ENCODE measurements at places on chromosomes 13 and 19. TPM values are rescaled to one million over a fixed set of nuclear protein-coding genes. Genes with fewer than 3 reads are reported as not detected.

GRCh38 chr19:23283925-23284324 lies 33.7 kb upstream of the ZNF724 start:
- peak; percentile 47 for DNase-seq
- H3K36me3 ChIP-seq: no peaks in the 10 kb centered on the region
- no peak overlapping the region for H3K27ac ChIP-seq
- peaks cover 15% of the 10 kb centered on the region for H3K4me1 ChIP-seq
- peaks cover 3% of the 10 kb centered on the region for H3K27me3 ChIP-seq

DNA sequence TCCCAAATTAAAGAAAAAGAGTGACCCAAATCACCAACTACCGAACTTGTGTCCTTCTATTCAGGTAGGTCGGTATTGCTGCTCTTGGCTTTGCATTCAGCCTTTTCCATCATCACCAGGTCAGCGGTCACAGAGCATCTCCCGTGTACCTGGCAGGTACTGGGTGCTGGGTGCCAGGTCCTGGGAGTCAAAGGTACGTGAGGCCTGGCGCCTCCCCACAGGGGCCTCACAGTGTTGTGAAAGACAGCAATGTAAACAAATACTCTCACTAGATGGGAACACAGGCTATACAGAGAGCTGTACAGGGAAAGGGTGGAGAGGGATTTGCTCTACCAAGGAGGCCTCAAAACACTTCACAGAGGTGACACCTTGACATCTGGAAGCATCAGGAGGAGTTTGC lies 86.7 kb downstream of the ZIC5 start:
- no peak overlapping the region for H3K4me3 ChIP-seq
- no peak for DNase-seq
- no peaks in the 10 kb centered on the region for H3K27me3 ChIP-seq
- H3K4me1 ChIP-seq: no peaks in the 10 kb centered on the region
- no peaks in the 10 kb centered on the region for H3K36me3 ChIP-seq
- H3K27ac ChIP-seq: no peak overlapping the region

DNA sequence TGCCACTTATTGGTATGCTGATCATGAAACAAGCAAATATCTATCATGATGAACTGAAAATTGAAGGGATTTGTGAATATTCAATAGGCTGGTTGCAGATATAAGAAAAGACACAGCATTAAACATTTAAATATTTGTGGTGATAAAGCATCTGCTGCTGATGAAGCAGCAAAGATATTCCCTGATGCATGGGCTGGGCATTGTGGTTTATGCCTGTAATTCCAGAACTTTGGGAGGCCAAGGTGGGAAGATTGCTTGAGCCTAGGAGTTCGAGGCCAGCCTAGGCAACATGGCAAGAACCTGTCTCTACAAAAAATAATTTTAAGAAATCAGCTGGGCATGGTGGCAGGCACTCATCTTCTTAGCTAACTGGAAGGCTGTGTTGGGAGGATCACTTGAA lies 54.5 kb downstream of the GPR180 start:
- no peak overlapping the region for H3K27ac ChIP-seq
- DNase-seq: no peak
- no peak overlapping the region for H3K4me3 ChIP-seq
- no peaks in the 10 kb centered on the region for H3K4me1 ChIP-seq
- no peaks in the 10 kb centered on the region for H3K36me3 ChIP-seq

DNA sequence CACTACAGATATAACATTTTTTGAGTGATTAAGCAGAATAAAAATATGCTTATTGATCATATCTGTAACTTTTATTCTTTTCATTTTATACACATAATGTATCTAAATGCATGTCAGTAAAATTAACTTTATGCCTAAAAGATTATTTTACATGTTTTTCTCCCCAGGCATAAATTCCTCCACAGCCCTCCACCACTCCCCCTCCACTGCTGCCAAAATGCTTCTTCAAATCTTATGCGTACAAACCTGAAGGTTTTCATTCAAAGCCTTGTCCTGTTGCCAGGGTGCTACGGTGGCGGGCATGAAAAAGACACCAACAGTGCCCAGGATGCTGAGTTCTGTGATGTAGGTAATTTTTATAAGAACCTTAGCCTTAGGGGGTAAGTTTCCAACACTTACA lies 52.9 kb downstream of the PARP4 start:
- no peak overlapping the region for H3K27ac ChIP-seq
- H3K4me3 ChIP-seq: no peak overlapping the region
- H3K27me3 ChIP-seq: no peaks in the 10 kb centered on the region
- no peak for DNase-seq

- H3K4me3 ChIP-seq: no peak overlapping the region
- H3K27ac ChIP-seq: no peak overlapping the region
- H3K4me1 ChIP-seq: no peaks in the 10 kb centered on the region
- H3K36me3 ChIP-seq: no peaks in the 10 kb centered on the region
- no peaks in the 10 kb centered on the region for H3K27me3 ChIP-seq
- DNase-seq: no peak
Measured at GRCh38 chr19:55698256-55698655, 23.2 kb downstream of the EPN1 start.

- H3K27ac ChIP-seq: no peak overlapping the region
- H3K4me1 ChIP-seq: peaks cover 6% of the 10 kb centered on the region
- no peaks in the 10 kb centered on the region for H3K27me3 ChIP-seq
- DNase-seq: no peak
- H3K36me3 ChIP-seq: peaks cover 15% of the 10 kb centered on the region
Measured at GRCh38 chr13:49569993-49570689, 15.2 kb downstream of the RCBTB1 start.

DNA sequence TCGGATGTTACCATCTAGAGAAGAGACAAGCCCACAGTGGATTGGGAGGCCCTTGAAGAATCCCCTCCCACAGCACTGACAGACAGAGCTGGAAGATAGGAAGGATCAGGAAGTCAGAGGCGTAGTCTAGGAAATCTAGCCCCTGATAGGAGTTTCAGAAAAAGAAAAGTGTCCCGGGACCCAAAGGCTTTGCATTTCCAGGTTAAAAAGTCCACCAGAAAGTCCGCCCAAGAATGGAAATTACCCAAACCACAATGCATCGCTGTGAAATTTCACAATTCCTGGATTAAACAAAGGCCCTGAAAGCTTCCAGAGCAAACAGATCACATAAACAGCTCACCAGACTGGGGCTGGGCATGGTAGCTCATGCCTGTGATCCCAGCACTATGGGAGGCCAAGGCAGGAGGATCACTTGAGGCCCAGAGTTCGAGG lies 146.9 kb downstream of the KDM4B start:
- H3K4me3 ChIP-seq: no peak overlapping the region
- H3K36me3 ChIP-seq: peaks cover 37% of the 10 kb centered on the region
- H3K27me3 ChIP-seq: no peaks in the 10 kb centered on the region
- H3K27ac ChIP-seq: no peak overlapping the region
- peaks cover 3% of the 10 kb centered on the region for H3K4me1 ChIP-seq

- DNase-seq: no peak
- no peaks in the 10 kb centered on the region for H3K36me3 ChIP-seq
- H3K27me3 ChIP-seq: peaks cover 1% of the 10 kb centered on the region
- H3K4me1 ChIP-seq: no peaks in the 10 kb centered on the region
- no peak overlapping the region for H3K4me3 ChIP-seq
Measured at GRCh38 chr13:74662905-74663304, 528.7 kb upstream of the KLF12 start.

DNA sequence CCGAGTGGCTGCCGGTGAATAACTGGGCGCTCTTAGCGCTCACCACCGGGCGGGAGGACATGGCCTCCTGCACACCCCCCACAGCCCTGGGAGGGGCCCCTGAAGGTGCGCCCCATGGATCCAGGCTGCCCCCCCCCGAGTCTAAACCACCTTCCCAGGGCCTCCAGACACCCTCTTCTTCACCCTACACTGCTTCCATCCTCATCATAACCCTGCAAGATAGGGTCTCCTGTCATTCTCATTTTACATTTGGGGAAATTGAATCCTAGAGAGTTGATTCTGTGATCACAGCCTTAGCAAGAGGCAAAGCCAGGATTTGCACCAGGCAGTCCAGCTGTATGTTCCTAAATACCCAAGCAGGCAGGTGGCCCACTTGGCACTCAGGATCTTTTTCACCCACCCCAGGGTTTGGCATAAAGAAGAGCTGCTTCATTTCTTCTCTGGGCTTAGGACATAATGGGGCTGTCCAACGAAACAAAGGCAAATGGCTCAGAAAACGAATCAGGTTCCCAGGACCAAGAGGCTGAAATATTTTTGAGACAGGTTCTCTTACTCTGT lies 110.8 kb downstream of the PTPRS start:
- peaks cover 16% of the 10 kb centered on the region for H3K4me1 ChIP-seq
- peaks cover 7% of the 10 kb centered on the region for H3K27me3 ChIP-seq
- H3K27ac ChIP-seq: no peak overlapping the region
- no peak for DNase-seq
- H3K36me3 ChIP-seq: no peaks in the 10 kb centered on the region

DNA sequence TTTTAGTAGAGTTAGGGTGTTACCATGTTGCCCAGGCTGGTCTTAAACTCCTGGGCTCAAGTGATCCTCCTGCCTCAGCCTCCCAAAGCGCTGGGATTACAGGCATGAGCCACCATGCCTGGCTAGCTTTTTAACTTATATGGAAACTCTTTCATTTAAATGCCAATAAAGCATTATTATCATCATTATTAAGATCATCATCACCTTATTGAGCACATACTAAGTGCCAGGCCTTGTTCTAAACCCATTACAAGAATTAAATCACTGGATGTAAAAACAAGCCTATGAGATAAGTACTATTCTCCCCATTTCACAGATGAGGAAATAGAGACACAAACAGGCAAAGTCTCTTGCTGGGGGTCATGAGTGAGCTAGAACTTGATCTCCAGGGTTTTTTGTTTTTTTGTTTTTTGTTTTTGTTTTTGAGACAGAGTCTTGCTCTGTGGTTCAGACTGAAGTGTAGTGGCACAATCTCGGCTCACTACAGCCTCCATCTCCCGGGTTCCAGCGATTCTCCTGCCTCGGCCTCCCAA lies 1.3 kb downstream of the GMFG start:
- no peaks in the 10 kb centered on the region for H3K27me3 ChIP-seq
- H3K27ac ChIP-seq: peak overlapping the region; percentile 98
- DNase-seq: no peak
- no peaks in the 10 kb centered on the region for H3K36me3 ChIP-seq
- H3K4me1 ChIP-seq: peaks cover 61% of the 10 kb centered on the region
- peak overlapping the region; percentile 97 for H3K4me3 ChIP-seq

DNA sequence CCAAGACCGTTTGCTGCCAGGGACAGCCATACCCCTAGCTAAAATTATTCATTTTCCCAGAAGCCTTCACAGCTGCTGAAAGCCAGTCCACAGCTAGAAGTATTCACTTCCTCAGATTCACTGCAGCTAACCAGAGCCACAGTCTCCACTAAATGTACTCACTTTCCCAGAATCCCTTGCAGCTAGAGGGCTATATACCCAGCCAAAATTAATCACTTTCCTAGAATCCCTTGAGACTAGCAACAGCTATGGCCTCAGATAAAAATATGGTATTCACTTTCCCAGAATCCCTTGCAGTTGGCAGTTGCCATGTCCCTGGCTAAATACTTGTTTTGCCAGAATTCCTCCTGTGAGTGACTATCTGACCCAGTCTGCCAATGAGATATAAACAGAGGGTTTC lies 13.8 kb upstream of the MEIS3 start:
- H3K4me3 ChIP-seq: no peak overlapping the region

DNA sequence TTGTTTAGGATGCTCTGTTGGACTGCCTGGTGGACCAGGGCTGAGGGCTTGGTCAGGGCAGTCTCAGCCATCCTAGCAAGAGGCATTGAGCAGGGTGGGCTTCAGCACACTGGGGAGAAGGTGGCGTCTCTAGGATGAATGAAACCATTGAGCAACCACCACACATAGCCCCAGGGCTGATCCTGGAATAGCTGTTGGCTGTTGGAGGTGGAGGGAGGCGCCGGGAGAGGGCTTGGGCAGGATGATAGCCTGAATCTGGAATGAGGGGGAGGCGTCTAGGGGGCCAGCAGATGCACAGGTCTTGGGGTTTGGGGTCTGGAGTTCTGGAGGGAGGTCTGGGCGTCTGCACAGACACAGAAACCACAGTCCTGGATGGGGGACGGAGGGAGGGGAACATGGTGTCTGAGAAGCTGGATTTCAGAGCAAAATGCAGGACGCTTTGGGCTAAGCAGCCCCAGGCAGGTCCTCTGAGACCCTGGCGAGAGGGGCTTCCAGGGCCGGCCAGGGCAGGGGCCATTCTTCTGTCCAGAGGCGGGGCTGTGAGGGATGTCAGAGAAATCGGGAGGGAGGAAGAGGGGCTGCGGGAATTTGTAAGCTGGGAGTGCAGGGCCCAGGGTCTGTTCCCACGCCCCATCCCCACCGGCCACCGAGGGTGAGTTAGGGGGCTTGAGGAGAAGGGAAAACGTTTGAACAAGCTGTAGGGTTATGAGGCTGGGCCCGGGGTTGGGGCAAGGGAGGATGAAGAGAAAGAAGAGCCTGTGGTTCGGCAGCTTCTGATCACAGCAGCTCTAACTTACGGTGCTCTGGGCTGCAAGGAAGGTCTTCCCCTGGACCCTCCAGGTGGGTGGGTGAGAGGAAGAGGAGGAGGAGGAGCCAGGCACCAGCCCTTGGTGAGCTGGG lies 5.2 kb downstream of the TRAPPC5 start:
- peak overlapping the region; percentile 69 for H3K27ac ChIP-seq
- no peak overlapping the region for H3K4me3 ChIP-seq
- peaks cover 21% of the 10 kb centered on the region for H3K4me1 ChIP-seq
- no peak for DNase-seq
- peaks cover 3% of the 10 kb centered on the region for H3K36me3 ChIP-seq
- no peaks in the 10 kb centered on the region for H3K27me3 ChIP-seq

GRCh38 chr13:66036024-66036614 lies 1194.0 kb downstream of the PCDH9 start:
- no peaks in the 10 kb centered on the region for H3K36me3 ChIP-seq
- H3K27me3 ChIP-seq: no peaks in the 10 kb centered on the region
- H3K4me3 ChIP-seq: no peak overlapping the region
- no peak overlapping the region for H3K27ac ChIP-seq
- H3K4me1 ChIP-seq: no peaks in the 10 kb centered on the region

- H3K4me1 ChIP-seq: no peaks in the 10 kb centered on the region
- DNase-seq: no peak
- no peak overlapping the region for H3K27ac ChIP-seq
Measured at GRCh38 chr13:101209206-101209893, 207.0 kb downstream of the NALCN start.

- no peaks in the 10 kb centered on the region for H3K27me3 ChIP-seq
- no peaks in the 10 kb centered on the region for H3K36me3 ChIP-seq
- no peak for DNase-seq
- H3K4me1 ChIP-seq: no peaks in the 10 kb centered on the region
- H3K27ac ChIP-seq: no peak overlapping the region
- no peak overlapping the region for H3K4me3 ChIP-seq
Measured at GRCh38 chr13:91132786-91133185, 214.7 kb upstream of the MIR17HG start.

GRCh38 chr13:34108410-34108809 lies 290.5 kb downstream of the RFC3 start:
- no peak overlapping the region for H3K27ac ChIP-seq
- no peak overlapping the region for H3K4me3 ChIP-seq
- no peaks in the 10 kb centered on the region for H3K36me3 ChIP-seq
- no peaks in the 10 kb centered on the region for H3K4me1 ChIP-seq
- H3K27me3 ChIP-seq: peaks cover 19% of the 10 kb centered on the region
- no peak for DNase-seq

- no peak overlapping the region for H3K27ac ChIP-seq
- no peaks in the 10 kb centered on the region for H3K36me3 ChIP-seq
- peaks cover 15% of the 10 kb centered on the region for H3K27me3 ChIP-seq
Measured at GRCh38 chr13:46926916-46927590, 30.2 kb upstream of the HTR2A start.

Gene LILRA1
- total RNA-seq: not detected

Gene SOX21
- total RNA-seq: not detected

Gene ZSWIM9
- 8.9 TPM for total RNA-seq

Gene MAG
- total RNA-seq: not detected

Gene ZSCAN4
- not detected for total RNA-seq
